ENCODE measurements at places on chromosomes 16 and 17.

DNA sequence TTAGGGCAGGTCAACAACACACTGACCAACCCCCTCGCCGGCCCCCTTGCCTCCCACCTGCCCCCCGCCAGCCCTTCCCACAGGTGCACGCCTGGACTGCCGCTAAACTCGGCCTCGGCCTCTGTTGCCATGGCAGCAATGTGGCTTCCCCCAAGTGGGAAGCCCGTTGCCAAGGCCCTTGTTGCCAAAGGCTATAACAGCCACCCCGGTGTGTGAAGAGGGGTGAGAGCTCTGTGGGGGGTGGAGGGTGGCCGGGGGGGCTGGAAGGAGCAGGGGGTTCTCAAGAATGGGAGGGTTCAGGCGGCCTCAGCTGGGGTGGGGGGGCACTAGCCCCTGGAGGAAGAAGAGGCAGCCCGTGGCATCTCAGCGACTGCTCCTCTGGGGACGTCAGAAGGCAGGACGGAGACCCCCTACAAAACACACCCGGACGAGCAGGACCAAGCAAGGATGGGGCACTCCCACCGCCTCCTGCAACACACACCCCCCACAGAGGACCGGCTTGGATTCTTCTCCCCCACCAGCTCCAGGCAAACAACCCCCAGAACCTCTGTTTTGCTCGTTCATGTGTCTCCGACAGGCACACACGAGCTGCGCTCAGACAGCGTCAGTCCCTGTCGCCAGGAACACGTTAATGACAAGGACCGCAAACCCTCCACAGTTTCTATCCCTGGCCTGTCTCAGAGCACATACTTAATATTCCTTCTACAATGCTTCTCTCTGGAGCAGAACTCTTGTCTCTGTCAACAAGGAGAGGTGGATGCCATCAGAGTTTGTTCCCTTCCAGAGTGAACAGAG is 55.7 kb downstream of the ABR start:
- no peak for DNase-seq

DNA sequence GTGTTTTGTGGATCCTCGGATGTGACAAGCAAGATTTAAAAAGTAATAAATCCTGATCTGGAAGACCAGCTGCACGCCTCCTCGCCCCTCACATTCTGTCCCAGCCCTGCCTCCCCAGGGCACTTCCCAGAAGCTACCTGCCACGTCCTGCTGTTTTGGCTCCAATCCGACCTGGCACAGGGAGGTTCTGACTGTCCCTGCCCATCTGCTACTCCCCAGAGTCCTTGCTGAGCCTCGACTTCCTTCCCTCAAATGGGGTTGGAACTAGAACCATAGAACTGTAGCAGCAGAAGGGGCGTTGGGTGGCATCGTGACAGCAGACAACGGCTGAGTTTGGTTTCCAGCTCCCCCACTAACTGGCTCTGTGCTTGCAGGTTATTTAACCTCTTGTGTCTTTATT is 71.7 kb downstream of the RPH3AL start:
- no peak for DNase-seq

DNA sequence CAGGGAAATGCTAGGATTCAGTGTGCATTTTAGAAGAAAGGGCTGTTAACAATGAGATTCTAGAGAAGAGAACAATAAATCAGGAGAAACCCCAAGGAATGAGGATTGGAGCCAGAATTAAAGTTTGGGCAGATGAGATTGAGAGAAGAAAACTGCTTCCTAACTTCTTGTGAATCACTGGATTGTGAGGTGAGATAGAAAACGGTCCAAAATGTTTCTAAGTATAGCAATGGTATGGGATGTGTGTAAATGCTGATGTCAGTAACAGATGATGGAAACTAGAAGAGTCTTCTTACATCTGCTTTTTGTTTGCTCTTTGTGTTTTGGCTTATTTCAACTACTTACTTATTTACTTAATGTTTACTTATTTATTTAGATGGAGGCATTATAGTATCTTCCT is 123.0 kb downstream of the KCNJ2 start:
- DNase-seq, result no peak

DNA sequence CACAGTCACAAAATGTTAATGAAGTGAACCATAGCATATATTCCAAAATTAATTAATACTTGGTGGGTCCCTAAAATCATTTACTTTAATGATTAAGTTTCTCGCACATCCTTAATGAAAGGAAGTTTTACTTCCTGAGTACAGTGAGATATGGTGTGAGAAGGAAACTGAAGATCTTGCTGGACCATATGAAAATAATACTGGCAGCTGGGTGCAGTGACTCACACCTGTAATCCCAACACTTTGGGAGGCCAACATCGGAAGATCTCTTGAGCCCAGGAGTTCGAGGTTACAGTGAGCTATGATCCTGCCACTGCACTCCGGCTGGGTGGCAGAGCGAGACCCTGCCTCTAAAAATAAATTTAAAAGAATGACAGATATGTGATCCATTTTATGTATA is 62.5 kb downstream of the ABCA8 start:
- peak; percentile 37 for DNase-seq

DNA sequence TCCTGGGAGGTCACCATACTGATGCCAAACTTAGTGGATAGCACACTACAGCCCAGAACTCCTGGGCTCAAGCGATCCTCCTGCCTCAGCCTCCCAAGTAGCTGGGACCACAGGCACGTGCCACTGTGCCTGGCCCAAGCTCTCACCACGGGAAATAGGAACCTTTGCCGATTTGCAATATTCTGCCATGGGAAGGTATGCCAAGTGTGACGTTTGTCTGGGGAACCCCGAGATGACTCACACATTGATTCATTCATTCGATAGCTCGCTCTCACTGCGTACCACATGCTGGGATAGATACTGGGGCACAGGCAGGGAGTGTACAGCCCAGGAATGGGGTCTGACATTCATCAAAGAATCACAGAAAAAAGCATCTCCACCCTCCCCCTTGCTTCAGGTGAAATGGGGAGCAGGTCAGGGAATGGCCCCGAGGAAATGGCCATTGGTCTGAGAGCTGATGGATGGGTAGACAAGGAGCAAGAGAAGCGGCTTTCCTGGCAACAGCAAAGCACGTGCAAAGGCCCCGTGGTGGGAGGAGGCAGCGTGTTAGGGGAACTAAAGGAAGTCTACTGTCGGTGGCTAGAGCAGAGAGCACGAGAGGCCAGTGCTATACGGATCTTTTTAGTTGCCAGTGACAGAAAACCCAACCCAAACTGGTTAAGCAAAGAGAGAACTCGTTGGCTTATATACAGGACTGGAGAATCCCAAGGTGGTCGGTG is 44.1 kb downstream of the DNAH17 start:
- peak; percentile 53 for DNase-seq

DNA sequence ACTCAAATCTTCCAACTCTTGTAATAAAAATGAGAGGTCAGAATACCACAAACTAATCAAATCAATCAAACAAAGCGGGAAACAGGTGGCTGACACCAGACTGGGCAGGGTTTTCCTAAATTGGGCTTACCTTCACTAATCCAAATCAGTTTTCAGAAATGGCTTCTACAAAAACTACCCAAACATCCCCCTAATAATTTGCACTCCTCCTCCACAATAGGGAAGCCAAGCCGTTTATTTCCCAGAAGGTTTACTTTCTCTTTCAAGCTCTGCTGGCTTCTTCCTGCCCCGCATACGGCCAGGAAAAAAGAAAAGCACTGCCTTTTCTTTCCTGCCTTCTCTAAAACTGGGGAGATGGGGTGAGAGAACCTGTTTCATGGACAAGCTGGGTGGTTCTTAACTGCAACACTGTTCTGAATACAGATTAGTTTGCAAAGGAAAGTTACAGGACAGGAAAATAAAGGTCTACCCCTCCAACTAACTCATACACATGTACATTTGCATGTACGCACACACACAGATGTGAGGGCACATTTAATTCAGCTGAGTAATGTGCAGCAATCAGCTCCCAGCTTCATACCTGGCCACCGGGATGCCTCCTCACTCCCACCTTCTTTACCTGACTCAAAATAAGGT is 9.2 kb downstream of the STAT3 start:
- peak; percentile 58 for DNase-seq

DNA sequence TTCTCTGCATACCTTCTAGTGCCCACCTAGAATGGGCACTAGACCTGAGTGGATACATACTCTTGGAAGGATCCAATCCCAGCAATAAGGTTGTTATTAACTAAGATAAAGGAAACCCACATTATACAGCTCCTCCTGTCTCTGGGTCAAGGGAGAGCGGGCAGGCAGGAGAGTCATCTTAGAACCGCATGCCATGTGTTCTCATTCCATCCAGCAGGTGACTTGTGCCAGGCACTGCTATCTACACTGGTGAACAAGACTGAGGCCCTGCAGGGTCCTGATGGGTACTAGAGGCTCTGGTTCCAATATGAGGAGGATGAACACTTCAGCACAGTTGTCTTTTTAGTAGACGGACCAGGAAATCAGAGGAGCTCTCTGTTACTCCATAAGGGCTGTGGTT is 5.9 kb upstream of the CD300H start:
- DNase-seq, result no peak

GRCh38 chr16:1470481-1471251 is 4.2 kb downstream of the CLCN7 start:
- no peak for DNase-seq

GRCh38 chr17:19755821-19756510 is 7.9 kb upstream of the ALDH3A1 start:
- no peak for DNase-seq

DNA sequence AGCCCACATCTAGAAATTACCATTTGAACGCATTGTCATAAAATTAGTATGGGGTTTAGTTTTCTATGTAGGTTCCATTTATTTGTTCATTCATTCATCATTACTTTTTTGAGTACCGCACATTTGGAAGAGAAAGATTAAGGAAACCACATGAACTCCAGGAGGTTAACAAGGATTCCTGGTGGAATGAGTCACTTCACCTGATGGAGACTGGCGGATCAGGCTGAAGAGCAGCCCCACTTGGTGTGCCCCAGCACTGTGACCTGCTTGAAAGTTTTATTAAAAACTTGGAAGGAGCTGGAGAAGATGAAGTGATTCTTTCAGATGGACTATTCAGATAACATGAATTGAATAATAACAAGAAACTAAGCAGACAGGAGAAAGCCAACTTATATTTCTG is 293.6 kb upstream of the CDH11 start:
- no peak for DNase-seq

DNA sequence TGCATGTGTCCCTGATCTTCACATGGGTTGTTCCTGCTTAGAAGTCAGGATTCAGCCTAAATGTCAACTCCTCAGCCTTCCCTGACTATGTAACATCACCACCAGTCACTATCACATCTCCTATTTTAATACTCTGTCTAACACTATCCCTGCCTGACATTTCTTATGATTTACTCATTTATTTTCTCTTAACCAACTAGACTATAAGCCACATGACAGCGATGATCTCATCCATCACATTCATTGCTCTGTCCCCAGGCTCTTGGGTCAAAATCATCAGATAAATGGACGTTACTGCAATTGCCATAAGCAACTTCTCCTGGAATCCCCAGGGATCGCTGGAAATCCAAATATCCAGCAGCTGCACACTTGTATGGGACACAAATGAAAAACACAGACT is 15.7 kb downstream of the CDRT4 start:
- DNase-seq, result no peak

DNA sequence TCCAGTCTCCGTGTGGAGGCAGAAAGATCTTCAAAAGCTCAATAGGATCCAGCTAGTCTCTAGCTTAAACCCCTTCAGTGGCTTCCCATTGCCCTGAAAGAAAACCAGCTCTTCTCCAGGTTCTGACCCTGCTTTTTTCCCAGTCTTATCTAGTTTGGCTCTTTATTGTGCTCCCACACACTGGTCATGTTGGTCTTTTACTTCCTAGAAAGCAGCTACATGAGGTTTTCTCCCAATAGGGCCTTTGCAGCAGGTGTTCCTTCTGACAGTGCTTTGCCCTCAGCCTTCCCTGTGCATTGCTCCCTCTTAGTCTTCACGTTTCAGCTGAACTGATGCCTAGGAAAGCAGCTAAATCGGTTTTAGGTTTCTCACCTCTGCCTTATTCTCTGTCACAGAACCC is 21.7 kb upstream of the ABCA3 start:
- DNase-seq, result no peak

- DNase-seq, result no peak
Observed at GRCh38 chr16:23206986-23207385, 24.4 kb downstream of the SCNN1G start.
